Osteocyte (in vitro differentiated cells): ENCODE measurements at places on chromosomes 2 and 18. TPM values are rescaled to one million over a fixed set of nuclear protein-coding genes. Genes with fewer than 3 reads are reported as not detected.
A peak's percentile ranks its signal among the peaks of the same experiment; 100 is the strongest.

Gene FRZB
- total RNA-seq: 46.6 and 47.3 TPM in 2 replicates

GRCh38 chr18:43267818-43268217 is 9.5 kb downstream of the SYT4 start:
- no peak overlapping the region for H3K27ac ChIP-seq
- H3K4me3 ChIP-seq: no peak overlapping the region
- no peaks in the 10 kb centered on the region for H3K36me3 ChIP-seq
- DNase-seq: no peak

DNA sequence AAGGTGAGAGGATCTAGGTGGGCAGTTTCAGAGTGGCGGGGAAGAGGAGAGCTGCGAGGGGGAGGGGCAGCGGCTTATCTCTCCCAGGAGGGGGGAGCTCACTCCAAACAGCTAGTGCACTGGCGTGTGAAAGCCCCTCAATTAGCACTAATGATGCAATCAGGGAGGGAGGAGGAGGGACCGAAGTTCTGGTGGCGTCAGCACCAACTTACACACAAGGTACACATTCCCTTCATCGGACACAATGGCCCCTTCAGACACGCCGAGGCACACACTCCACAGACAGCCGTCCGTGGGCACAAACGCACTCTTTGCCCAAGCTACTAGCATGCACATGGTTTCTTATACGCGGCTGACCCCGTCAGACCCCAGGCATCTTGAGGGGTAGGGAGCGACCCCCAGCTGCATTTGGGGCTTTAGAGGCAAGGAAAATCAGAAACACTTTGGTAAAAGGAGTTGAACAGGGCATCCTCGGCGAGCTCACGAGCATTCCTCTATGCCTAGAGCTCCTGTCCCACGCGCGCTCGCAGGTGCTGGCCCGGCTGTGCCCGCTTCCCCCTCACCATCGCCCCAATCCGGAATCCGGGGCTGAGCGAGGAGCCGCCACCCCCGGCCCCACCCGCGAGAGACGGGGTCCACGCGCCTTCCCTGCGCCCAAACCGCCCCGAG is 868 bp upstream of the PKDCC start:
- DNase-seq: no peak
- H3K36me3 ChIP-seq: no peaks in the 10 kb centered on the region
- H3K27me3 ChIP-seq: no peaks in the 10 kb centered on the region
- H3K4me1 ChIP-seq: peaks cover 39% of the 10 kb centered on the region

GRCh38 chr2:188577231-188577630 is 285.6 kb downstream of the GULP1 start:
- peak overlapping the region; percentile 61 for H3K27ac ChIP-seq
- peaks cover 13% of the 10 kb centered on the region for H3K36me3 ChIP-seq
- H3K27me3 ChIP-seq: no peaks in the 10 kb centered on the region
- no peak overlapping the region for H3K4me3 ChIP-seq
- no peak for DNase-seq
- peaks cover 31% of the 10 kb centered on the region for H3K4me1 ChIP-seq
